ENCODE measurements at places on chromosomes 11 and 22.

DNA sequence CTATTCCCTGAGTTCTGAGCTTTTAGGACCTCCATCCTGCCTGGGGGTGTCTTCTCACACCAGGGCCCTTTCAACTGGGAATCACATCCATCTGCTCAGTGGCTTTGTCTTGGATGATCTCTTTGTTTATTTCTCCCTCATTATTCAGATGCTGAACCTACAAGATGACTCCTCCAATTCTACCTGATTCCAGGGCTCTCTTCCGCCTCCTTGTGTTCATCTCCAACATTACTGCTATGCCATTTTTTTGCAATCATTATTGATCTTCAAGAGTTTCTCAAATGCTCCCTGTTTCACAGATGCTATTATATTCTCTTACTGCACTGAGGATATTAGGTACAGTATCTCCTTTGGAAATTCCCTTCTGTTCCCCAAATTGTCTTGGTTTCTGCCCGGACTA lies 307.7 kb downstream of the SHANK2 start:
- DNase-seq = no peak

DNA sequence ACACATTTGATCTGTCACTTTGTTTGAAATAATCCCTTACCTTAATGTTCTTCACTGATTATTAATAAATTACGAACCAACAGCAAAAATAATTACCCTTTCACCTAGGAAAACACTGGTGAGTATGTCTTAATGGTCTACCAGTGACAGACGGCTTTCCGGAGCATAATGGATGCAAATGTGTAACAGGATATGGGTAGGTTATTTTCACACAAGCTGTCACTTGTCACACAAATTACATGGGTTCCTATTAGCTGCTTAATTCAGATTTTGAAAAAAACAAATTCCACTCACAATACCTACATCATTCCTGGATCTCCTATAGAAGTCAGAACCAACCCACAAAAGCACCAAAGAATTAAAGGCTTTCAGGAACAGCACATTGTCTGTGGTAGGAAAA lies 127.9 kb downstream of the WT1 start:
- DNase-seq = no peak

DNA sequence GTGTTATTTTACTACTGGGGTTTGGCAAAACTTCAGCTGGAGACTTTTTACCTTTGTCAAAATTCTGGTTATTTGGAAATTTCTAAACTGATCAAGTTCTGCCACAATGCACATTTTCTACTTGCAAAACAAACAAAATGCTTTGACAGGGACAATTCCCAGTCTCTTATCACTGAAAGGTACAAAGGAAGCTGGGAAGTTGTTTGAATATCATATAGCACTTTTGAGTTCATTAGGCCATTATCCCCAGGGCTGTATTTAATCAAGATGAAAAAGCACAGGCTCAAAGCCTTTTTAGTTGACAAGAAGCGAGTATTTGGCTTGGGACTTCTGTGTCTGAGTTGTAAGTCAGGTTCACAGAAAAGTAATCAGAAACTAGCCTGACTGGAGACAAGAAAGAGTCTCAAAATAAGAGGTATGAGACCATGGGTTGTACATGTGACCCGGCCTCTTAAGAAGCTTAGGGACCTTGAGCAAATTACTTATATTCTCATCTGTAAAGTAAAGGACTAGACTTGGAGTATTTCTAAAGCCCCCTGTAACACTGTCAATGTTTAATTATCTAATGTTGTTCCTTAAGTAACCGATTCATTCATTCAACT lies 2.9 kb upstream of the HORMAD2 start:
- DNase-seq = no peak

DNA sequence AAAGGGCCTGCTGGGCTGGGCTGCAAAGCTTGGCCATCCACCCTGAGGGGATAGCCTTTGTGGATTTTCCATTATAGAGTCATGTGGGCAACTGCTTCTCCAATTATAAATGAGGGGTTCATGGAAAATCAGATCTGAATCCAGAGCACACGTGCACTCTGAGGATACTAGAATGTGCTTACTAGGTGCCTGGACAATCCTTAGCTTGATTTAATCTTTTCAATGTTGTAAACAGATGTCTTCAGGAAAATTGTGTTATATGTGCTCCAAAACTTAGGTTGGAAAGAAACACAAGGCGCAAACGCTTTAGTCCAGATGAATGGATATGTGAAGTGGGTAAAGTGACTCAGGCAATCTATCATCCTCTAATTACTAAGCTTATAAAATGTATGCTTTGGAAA lies 92.0 kb downstream of the SLC17A6 start:
- DNase-seq = no peak

- DNase-seq = no peak
Measured at GRCh38 chr11:854601-855329, 12.1 kb downstream of the TSPAN4 start.

DNA sequence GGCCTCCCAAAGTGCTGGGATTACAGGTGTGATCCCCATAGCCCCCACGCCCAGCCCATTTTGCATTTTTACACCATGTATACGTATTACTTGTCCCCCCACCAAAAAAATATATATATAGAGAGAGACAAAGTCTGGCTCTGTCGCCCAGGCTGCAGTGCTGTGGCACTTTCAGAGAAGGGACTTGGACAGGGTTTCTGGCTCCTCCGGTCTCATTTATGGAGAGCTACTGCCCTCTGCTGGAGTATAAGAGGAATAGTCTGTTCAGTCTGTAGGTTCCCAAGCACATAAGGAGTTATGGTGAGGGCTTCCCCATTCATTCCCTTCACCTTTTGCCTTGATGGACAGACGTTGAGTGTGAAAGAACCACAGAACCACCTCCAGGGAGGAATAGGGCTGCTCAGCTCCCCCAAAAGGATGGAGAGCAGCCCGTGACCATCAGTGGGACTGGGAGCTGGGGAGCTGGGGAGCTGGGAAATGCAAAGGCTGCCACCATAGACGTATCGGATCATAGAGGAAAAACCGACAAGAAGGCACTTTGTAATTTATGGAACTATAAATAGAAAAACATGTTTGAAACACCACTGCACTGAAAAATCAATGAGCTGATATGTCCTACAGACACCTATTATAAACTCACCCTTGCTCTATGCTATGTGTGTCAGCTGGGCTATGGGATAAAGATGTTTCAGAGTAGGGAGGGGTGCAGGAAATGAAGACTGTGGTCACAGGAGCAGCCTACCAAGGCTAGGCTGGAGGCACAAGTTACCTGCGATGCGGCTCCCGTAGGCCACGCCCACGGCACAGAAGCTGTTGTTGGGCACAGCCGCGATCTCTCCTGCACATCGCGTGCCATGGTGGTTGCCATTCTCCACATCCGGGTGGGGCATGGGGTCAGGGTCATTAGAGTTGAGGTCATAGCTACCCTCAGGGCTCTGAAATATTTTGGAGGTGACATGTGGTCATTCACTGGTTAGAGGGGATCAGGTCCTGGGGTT lies 5.2 kb downstream of the PCSK7 start:
- peak; percentile 21 for DNase-seq

GRCh38 chr22:35116817-35117216 lies 50.9 kb downstream of the ISX start:
- DNase-seq = no peak

GRCh38 chr22:43313244-43313889 lies 29.8 kb downstream of the SCUBE1 start:
- DNase-seq = no peak

GRCh38 chr11:11070976-11071375 lies 213.1 kb upstream of the ZBED5 start:
- no peak for DNase-seq

DNA sequence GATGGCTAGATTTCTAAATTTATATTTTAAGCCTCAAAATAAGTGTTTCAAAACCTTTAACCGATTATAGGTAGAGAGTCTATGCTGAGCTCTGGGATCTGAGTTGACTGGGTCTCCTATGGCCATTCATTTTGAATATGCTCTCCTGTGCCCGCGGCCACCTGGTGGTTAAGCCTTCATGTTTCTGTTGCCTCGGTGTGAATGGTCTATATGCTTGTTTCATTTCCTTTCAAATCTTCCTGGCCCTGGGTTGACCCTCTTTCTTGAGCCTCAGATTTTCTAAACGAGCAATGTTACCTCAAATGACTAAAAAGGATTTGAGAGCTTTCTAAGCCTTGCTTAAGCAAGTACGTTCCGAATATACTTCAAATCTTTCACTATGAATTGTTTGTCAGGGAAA lies 789.4 kb upstream of the KIRREL3 start:
- DNase-seq = no peak

DNA sequence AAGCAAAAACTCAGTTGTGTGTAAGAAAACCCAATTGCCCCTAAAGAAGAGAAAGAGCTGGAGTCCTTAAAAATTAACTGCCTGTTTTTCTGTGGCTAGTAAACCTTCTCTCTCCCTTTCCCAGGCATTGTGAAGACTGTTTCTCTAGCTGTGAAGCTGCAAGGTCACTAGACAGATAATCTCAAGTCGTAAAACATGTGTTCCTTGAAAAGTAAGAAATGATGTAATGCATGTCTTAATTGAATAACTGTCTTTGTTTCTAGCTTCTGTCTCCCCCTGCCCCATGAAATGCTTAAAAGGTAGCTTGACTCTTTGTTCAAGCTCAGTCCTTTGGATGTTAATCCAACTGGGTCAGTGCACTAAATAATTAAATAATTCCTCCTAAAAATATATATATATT lies 29.5 kb upstream of the FAM181B start:
- no peak for DNase-seq

GRCh38 chr11:10309163-10310093 lies 4.6 kb downstream of the ADM start:
- no peak for DNase-seq

- peak; percentile 69 for DNase-seq
Measured at GRCh38 chr11:117426297-117426685, 98.6 kb downstream of the CEP164 start.

GRCh38 chr11:73330569-73331093 lies 22.6 kb downstream of the ARHGEF17 start:
- no peak for DNase-seq

Measured in stimulated activated CD4-positive, alpha-beta T cell treated with anti-CD3 and anti-CD28 coated beads, Interleukin-4, amount 100 ng/mL, for 1 hour (primary cell).